ENCODE measurements at places on chromosomes 13 and 19.

GRCh38 chr13:107450431-107450830 lies 764.9 kb downstream of the LIG4 start:
- DNase-seq = no peak

DNA sequence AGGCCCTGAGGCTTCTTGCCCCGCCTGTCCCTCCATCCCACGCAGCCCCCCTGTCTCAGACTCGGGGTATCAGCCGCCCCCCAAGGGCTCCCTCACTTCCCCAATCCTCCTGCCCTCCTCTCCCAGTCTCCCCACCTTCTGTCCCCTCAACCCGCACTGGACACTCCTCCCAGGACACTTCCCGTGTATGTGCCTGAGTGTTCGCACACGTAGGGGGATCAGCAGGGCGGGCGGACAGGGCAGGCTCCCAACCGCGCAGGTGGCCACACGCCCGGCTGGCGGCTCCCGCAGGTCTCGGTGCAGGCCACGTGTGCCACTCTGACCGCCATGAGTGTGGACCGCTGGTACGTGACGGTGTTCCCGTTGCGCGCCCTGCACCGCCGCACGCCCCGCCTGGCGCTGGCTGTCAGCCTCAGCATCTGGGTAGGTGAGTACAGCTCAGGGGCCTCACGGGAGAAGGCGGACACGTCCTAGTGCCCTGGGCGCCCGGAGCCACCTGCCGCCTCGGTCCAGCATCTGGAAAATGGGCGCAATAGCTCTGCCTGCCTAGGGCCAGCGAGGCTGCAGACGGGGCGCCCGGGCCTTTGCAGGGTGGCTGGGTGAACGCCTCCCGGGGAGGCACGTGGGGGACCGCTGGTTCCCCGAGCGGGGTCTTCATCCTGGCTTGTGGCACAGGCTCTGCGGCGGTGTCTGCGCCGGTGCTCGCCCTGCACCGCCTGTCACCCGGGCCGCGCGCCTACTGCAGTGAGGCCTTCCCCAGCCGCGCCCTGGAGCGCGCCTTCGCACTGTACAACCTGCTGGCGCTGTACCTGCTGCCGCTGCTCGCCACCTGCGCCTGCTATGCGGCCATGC lies 2.3 kb downstream of the KISS1R start:
- no peak for DNase-seq

GRCh38 chr13:49938921-49939320 lies 2.8 kb upstream of the SPRYD7 start:
- no peak for DNase-seq

DNA sequence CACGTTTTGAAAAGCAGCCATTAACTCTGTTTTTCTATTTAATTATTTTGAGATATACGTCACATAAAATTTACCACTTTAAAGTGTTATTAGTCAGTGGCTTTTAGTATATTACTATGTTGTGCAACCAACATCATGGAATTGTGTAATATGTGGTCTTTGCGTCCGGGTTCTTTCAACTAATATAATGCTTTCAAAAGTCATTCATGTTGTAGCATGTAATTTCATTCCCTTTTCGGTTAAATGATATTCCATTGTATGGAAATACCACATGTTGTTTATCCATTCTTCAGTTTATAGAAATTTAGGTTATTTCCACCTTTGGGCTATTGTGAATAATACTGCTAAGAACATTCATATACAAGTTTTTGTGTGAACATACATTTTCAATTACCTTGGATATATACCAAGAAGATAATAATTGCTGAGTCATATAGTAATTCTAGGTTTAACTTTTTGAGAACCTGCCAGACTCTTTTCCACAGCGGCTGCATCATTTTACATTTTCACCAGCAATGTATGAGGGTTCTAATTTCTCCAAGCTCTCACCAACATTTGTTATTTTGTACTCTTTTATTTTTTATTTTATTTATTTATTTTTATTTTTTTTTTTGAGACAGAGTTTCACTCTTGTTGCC lies 28.1 kb upstream of the CLDN10 start:
- no peak for DNase-seq

DNA sequence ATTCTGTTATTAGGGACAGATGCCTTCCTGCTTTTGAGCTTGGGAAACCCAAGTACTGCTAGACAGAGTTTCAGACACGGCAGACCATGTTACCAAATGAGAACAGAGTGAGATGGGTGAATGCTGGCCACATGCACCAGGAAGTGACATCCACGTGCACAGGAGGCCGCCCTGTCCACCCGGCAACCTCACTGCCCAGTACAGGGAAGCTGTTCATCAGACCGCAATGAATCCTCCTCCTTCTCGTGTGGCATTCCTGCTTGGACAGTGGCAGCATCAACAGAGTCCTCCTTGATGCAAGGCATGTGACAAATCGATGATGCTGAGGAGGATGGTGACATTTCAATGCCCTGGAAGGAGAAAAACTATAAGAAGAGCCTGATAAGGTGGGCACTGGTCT lies 191.0 kb upstream of the SOX1 start:
- DNase-seq = no peak

GRCh38 chr13:114102131-114102520 lies 30.3 kb downstream of the RASA3 start:
- no peak for DNase-seq

GRCh38 chr13:99990126-99990977 lies 8.8 kb downstream of the ZIC2 start:
- DNase-seq = no peak

DNA sequence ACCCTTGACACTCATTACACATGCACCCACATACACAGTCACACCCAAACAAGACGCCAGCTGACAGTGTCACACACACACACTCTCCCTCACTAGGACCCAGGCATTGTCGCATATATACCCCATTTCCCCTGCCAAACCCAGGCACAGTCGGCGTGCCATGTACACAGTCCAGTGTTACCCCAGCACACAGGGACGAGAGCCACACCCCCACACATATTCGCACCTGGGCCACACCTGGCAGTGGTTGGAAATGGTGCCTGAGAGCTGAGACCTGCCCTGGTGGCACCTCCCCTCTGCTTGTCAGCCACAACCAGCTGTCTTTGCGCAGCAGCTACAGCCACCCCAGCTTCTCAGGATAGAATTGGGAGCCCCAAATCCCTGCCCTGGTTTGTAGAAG lies 9.0 kb downstream of the NFIX start:
- DNase-seq = no peak

DNA sequence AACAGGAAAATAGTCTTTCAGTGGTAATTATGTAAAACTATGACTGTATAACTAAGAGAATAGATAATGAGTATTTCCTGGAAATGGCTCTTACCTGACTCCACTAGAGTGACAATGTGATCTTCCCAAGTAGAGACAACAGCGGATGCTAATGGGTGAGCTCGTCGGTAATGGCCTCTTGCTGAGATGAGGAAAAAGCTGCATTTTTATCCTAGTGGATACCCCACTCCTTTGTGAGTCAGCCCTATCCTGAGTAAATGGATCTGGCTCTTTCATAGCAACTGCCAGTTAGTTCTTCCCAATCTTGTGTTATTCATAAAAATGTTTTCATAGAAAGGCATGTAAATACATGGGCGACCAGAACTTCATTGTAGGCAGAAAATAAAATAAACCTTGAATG lies 299.5 kb downstream of the NALCN start:
- no peak for DNase-seq

DNA sequence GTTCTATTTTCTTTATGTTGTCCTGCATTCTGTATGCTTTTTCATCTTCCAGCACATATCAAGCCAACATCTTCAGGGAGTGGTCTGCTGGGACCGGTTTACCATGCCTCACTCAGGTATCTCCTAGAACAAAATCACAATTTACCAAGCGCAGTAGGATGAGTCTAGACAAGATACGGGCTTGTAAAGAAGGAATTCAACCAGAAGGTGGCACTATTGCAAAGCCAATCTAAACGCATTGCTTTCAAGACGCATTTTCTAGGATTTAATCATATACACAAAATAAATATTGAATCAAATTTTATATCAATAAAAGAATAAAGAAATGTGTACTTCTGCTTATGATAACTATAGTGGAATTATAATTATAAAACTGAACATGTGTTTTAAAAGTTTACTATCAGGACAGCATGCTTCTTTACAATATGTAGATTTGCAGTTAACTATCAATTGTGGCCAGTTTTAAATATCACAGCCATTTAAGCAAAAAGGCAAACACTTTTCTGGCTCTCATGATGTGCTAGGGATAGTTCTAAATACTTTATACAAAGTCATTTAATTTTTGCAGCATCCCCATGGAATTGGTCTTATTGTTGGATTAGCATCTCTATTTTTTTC lies 16.1 kb upstream of the TPP2 start:
- peak; percentile 42 for DNase-seq

GRCh38 chr19:38502410-38503076 lies 69.1 kb downstream of the RYR1 start:
- DNase-seq = no peak

DNA sequence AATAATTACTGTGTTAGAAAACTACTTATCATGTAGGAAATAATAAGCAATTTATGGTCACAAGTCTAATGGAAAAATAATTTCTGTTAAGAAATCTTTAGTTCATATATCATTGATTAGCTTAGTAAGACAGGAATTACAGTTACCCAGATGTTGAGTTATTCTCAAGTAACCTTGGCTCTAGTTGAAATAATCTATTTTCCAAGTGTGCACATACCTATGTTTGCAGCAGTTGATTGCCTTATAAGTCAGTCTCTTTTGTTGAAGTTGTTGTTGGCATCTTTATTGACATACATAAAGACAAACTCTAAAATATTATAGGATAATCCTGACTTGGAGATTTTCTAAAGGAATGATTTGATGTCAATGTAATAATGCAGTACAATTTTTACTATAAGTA lies 511.4 kb upstream of the KLF12 start:
- no peak for DNase-seq

GRCh38 chr13:41812851-41813250 lies 148.1 kb downstream of the VWA8 start:
- DNase-seq = no peak

DNA sequence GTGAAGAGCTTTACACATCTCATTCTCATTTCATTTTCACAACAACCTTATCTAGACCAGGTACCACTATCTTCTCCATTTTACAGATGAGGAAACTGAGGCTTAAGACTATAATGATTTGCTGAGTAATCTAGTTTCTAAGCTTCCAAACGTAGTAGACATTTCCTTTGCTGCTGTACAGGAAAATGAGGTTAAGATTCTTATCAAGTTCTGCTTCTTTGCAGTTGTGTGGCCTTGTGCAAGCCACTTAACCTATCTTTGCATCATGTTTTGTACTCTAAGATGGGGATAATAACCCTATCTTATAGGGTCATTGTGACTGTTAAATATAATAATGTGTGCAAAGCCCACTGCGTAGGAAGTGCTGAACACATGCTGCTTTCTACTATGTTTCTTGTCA lies 307.9 kb downstream of the HS6ST3 start:
- no peak for DNase-seq

DNA sequence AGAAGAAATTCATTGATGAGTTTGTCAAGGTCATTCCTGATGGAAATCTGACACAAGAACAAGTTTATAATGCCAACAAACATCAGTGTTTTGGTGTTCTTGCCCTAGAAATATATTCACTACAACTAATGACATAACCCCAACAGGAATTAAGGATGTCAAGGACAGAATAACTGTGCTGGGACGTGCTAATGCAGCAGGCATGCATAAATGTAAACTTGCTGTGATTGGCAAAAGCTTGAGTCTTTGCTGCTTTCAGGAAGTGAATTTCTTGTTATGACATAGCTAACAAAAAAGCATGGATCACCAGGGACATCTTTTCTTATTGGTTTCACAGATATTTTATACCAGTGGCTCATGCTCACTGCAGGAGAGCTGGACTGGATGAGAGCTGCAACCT lies 144.6 kb downstream of the KCTD12 start:
- DNase-seq = no peak

DNA sequence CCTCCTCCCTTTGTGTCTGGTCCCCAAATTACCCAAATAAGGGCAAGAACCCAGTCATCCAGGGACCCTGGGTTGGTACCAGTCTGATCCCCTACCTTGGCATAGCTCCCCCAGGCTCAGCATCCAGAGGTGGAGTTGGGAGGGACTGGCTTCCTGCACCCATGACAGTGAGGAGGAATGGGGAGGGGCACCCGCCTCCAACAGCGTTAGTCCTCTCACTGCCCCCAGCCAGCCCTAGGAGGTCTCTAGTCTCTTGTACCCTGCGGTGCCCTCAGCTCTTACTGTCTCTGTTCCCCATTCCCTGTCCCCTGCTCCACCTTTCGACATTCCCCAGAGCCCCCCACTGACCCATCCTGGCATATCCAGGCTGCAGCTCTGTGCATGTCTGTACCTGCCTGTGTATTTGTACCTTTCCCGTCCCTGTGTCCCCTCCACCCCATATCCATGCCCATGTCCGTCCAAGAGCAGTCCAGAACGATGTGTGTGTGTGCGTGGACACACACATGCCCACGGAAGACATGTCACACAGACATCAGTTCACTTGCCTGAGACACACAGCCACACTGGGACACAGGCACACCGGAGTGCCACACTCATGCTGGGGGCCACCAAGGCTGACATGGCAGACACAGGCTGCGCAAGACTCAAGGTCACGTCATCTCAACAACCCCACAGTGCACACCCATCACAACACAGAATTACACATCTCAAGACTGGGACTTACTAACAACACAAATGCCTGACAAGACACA lies 17.8 kb downstream of the ERFL start:
- no peak for DNase-seq

GRCh38 chr13:110028311-110028710 lies 241.9 kb upstream of the IRS2 start:
- no peak for DNase-seq

GRCh38 chr13:112905990-112906641 lies 62.9 kb upstream of the MCF2L start:
- no peak for DNase-seq

- no peak for DNase-seq
These were observed 23.9 kb downstream of the B3GLCT start for GRCh38 chr13:31223640-31224039.

- DNase-seq = no peak
These were observed 7.5 kb downstream of the THAP8 start for GRCh38 chr19:36046443-36047050.

- no peak for DNase-seq
These were observed 5.7 kb downstream of the HOOK2 start for GRCh38 chr19:12769689-12770088.

GRCh38 chr19:5293612-5294378 lies 46.8 kb downstream of the PTPRS start:
- DNase-seq = no peak

- DNase-seq = no peak
These were observed 8.2 kb downstream of the PKN1 start for GRCh38 chr19:14441041-14441938.

DNA sequence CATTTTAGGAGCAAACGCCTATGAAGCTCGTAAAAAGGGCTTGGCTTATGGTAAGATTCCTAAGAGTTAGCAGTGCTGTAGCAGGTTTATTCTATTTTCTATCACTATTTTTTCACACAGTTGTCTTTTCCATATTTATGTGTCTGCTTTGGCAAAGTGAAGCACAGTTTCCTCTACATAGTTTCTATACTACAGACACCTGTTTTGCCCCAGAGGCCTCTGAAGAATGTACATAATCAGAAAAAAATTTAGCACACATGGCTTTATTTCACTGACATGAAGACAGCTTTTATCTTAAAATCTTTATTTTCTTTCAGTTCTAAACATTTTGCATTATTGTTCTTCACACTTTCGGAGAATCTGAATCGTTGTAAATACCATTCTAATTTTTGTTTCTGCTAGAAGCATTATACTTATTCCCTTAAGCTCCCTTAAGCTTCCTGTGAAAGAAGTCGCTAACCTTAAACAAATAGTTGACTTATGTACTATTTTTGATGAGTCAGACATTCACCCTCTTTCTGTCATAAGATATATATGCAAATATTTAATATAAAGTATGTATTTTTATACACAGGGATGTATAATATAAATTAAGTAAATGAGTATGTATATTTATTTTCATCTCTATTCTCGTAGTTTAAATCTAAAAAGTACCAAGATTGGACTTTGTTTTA lies 816.0 kb downstream of the OLFM4 start:
- no peak for DNase-seq
